ENCODE measurements at places on chromosomes 3 and 15.

GRCh38 chr15:90039996-90040395 lies 38.9 kb downstream of the ZNF710 start:
- DNase-seq, result no peak

- no peak for DNase-seq
Observed at GRCh38 chr15:49501586-49501985, 78.5 kb downstream of the FGF7 start.

DNA sequence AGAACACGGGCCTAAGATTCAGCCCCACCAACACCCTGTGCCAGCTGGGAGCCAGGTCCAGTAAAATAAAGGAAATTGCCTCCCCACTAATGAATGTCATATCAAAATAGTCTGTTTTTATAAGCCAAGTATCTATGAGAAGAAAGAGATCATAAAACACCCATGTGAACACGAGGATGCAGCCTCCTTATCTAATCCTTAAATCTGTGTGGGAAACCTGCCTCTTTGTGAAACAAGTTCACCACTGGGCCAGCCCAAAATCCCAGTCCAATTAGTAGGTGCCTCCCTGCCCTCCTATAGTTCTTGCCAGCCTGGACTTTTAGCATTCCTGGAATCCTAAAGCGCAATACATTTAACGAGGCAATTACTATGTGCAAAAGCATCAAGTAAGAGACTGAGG lies 42.0 kb downstream of the SCAPER start:
- DNase-seq, result no peak

DNA sequence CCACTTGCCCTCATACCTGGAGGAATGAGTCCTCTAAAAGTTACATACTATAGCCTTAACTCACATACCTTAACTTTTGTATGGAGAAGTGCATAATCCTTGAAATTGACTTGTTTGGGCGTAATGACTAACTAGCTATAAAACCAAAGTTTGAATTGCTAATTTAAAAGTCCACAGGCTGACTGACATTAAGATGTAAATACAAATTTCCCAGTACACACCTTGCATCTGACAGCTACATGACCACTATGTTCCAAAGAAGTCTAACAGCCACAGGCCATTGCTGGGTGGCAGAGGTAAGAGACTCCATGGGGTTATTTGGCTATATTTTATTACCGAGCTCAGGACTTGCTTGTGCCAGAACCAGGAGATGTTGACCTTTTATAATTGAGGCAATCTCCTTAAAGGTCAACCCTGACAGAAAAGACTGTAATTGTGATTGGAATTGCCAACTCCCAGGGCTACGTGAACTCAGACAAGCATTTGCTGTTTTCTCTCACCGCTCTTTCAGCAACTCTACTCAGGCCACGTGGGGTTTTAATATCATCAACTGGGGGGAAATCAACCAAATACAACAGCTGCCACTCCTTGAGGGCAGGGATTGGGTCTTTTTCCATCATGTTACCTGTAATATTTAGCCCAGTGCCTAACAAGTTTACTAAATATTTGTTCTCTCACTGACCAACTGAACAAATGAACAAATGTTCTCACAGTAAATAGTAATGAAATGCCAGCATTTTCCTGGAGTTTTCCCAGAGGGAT lies 139.9 kb downstream of the SEMA6D start:
- no peak for DNase-seq

DNA sequence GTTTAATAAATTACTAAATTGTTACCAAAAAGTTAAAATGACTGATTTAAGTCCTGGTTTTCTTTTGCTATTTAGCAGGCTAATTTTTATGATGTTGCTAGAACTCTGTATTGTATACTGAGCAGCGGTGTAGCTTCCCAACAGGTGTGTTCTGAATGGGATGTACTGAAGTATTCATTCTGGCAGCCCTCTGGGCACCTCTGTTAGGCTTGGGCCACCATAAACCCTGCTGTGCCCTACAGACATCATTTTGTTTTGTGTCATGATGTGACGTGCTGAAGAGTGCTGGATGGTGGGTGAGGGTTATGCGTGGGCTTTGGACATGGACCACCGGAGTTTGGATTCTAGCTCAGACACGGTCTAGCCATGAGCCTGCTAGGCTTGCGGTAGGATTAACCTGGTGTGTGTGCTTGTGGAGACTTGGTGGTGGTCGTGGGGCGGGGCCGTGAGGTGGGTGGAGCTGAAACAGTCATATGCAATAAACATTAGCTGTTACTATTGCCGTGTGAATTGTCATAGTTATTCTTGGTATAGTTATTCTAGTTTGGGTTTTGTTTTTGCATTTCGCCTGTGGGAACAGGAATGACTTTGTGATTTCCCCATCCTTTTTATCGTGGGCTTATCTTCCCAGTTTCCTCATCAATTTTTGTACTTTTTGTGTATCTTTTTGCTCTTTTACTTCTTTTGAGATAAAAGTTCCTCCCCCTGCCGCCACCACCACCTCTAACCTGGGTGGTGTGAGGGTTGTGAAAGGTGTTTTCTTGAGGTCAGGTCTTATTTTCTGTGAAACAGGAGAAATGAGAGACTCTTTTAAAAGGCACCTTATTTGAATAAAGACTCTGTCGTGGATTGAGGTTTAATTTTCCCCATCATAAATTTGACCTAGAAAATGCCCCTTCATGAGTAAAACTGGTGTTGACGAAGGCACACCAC lies 93.7 kb downstream of the MCTP2 start:
- DNase-seq, result no peak

DNA sequence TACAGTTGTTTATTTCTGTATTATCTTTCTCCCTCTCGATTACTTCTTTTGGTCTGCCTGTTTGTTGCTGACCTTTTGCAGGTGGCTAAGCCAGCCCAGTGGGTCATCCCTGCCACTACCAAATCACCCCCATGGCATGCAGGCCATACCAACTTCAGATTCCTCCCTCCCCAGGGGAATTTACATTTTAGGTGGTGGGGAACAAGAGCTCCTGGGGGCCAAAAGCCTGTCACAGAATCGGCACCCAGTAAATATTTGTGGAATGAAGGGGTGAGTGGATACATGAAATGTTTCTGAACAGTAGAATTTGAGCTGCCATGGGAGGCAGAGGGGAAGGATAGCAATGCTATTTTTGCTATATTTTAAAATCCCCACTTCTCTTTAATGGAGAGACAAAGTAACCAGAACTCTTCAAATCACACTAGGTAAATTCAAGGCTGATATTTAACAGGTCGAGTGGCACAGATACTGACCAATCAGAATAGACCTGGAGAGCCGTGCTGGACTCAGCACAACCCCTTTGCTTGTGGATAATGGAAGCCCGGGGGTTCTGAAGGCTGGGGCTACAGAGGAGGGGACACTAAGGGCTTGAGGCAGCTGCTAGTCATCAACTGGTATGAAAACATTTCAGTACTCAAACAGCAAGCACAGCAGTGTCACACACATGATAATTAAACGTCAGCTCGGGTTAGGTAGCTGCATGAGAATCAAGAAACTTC lies 54.3 kb upstream of the SMAD3 start:
- no peak for DNase-seq

DNA sequence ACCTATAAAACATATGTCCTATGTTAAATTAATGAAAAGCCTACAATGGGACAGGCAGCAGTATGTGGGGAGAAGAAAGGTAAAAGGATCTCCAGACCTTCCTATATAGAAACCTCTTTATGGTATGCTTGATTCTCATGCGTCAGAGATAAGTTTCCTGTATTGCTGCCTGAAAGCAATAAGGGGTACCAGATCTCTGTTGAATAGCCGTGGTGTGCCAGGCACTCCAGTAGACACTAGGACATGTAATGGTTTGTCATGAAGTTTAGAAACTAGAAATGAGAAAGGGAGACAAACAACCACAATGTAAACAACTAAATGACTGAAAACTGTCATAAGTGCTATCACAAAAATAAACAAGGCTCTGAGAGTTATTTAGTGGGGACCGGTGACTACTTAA lies 168.1 kb downstream of the EFHB start:
- no peak for DNase-seq

GRCh38 chr3:32571192-32571485 lies 481 bp upstream of the DYNC1LI1 start:
- no peak for DNase-seq

DNA sequence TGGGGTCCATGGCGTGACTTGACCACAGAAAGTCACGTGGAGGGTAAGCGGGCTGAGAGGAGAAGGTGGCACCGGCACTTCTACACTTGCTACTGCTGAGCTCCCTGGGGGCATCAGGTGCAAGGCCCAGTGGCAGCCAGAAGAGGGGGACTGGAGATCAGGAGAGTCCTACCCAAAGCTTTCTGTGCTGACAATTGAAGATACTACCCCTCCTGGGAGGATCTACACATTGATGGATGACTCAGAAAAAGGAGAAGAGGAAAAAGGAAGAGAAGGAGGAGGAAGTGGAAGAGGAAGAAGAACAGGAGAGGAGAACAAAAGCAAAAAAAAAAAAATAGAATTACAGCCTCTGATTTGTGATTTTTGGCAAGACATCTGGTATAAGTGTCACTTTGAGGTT lies 41.2 kb downstream of the MYO5C start:
- no peak for DNase-seq

DNA sequence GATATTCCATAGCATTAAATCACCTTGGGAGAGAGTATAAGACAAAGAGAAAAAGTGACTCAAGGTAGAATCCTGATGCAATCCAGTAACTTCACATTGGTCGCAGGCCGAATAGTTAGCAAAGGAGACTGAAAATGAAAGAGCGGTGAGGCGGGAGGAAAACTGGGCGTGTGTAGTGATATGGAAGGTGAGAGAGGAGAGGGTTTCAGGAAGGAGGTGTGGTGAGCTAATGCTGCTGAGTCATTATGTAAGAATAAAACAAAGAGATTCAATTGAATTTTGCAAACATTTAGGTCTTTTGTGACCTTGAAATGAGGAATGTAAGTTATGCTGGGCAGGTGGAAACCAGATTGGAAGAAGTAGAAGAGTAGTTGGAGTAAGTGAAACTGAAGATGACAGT lies 235.3 kb downstream of the C3orf38 start:
- DNase-seq, result no peak

DNA sequence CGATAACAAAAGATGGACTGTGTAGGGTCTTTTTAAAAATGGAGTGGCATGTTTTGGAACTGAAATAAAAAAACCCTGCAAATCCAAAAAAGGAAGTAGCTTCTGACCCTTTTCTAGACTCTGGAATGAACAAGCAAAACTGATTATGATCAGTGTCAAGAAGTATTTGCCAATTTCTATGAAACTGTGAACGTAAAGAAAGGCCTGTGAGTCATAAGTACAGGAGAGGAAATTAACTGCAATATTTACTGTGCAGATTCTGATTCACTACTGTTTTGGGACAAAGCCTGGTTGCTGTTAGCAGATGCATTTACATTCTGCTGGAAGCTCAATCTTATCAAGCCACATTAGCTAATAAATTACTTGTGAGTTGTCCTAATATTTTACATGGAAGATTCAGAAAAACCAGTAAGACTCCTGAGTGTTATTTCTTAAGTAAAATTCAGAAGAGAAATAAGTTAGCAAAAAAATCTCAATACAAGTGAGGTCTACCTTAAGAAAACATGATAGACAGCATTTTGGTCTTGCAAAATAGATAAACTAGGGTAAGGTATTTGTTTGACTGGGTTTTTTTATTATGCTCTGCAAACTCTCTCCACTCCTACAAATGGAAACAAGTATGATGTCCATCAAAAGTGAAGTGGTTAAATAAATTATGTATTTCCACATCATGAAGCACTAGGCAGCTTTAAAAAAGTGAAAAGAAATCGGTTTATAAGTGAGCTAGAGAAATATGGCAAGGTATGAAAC lies 90.2 kb upstream of the LMOD3 start:
- peak; percentile 44 for DNase-seq

DNA sequence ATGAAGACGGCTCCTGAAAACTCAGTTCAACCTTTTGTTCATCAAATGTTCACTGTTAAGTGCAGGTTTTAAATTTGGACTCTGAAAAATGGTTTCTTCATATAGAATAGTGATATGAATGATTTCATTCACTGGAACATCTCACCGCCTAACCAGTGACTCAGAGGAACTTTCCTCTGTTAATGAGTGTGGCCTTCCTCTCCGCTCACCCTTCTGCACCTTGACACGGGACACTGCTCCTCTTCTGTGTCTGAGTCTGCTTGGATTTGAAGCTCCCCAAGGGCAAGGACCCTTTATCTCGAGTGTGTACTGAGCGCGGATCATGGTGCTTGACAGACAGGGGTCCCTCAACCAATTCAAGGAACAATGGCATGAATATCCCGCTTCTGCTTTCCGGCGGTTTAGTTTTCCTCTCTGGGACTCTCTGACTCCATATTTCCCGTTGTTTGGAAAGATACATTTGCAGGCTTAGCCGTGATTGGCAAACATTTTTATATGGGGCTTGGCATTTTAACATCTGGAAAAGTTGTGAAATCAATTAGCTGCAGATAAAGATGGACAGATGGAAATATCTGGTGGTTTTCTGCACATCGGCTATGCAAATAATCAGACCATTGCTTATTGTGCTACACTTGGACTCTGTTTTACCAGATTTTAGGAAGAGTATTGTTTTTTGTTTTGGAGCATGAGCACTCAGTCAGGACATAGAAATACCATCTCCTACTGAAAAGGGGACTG lies 20.9 kb downstream of the KBTBD8 start:
- DNase-seq, result no peak

DNA sequence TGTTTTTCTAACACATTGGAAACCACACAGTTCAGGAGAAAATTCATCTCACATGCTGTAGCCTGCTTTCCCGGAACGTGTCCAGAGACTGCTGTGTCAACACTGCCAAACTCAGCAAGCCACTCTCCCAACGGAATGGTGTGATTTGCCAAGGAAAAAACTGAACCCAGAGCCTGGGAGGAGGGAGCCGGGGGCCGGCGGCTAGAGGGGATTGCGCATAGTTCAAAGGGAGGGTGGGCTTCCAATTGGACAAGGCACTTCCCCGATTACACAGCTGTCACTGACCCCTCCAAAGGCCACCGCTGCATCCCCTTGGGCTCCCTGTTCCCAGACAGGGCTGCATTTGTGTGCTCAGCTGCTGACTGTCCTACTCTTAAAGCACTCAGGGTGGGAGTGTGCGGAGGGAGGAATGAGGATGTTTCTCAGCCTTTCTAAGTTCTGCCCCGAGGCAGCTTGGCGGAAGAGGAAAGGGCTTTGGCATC lies 256.2 kb downstream of the ZNF621 start:
- no peak for DNase-seq

DNA sequence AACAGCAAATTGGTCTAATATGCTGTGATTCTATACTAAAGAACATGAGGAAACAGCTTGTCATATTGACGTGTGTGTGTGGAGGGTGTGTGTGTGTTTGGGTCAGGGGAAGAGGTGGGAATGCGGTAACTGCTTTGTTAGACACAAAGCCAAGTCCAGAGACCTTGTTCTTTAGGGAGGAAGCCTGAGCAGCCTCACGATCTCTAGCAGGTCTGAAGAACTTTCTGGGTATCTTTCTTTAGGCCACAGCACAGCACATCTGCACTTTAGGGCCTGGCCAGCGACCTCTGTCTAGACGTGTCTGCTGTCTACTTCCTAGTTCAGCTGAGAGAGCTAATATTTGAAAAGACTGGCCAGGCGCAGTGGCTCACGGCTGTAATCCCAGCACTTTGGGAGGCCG lies 220.0 kb upstream of the TPRG1 start:
- DNase-seq, result no peak

DNA sequence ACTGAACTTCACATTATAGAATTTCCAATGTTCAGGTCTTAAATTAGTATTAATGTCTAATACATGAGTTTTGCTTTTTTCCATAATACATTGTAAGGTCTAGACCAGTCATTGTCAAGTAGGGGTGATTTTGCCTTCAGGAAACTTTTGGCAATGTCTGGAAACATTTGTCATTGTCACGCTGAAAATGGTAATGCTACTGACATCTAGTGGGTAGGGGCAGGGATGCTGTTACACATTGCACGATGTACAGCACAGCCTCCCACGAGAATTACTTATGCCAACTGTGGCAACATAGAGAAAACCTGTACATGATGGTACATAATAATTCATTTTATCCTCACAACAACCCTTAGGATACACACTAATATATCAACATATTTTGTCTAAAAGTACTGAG lies 384.1 kb downstream of the CADM2 start:
- DNase-seq, result no peak

Data from AG04449 (cell line).